CD4-positive, CD25-positive, alpha-beta regulatory T cell (primary cell): ENCODE measurements at places on chromosomes 1 and 21. TPM values are rescaled to one million over a fixed set of nuclear protein-coding genes. Genes with fewer than 3 reads are reported as not detected.

Gene PAQR6
- total RNA-seq = 3.7 TPM

Gene DDX20
- 16.0 TPM for total RNA-seq

Gene SPRR2F
- total RNA-seq = not detected

Gene FNDC7
- 0.20 TPM for total RNA-seq

Gene CFHR2
- not detected for total RNA-seq

Gene MPL
- 2.2 TPM for total RNA-seq

Gene CTPS1
- 42.5 TPM for total RNA-seq

Gene KIF17
- total RNA-seq = not detected

Gene NBPF4
- not detected for total RNA-seq

Gene FNDC5
- total RNA-seq = not detected

Gene PAFAH2
- 10.7 TPM for total RNA-seq

Gene CELA3B
- not detected for total RNA-seq

Gene SEC16B
- not detected for total RNA-seq

Gene PIK3R3
- 4.9 TPM for total RNA-seq

Gene MYOG
- not detected for total RNA-seq

Gene LHX8
- not detected for total RNA-seq

Gene PADI3
- total RNA-seq = not detected

Gene SLC25A34
- total RNA-seq = 1.8 TPM

- no peak for DNase-seq
These were observed 26.3 kb upstream of the CYP4B1 start for GRCh38 chr1:46772571-46772970.

DNA sequence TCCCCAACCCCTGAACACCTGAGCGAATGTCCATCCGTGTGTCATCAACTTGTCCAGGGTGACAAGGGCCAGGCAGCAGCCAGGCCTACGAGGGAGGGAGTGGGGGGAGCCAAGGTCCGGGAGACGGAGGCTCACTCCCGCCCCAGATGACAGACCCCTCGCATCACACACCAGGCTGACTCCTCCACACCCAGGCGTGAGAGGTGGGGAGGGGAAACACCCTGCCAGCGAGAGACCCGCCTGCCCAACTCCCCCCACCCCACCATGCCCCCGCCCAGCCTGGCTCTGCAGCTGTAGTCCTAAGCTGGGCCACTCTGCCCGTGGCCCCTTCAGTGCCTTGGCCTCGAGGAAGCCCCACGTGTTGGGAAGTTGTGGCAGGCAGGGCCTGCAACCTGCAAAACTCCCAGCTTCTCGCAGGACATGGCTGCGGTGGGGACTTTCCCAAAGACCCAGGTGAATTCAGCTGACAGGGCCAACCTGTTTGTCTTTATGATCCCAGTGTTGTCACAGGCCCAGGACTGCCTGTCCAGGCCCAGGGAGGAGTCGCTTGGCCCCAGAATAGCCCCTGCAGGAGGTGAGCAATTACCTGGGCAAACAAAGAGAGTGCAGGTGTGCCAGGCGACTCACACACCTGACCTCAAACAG, 62.9 kb downstream of the RIPK4 start:
- no peak for DNase-seq

GRCh38 chr1:4224684-4225467, 324.8 kb upstream of the C1orf174 start:
- no peak for DNase-seq

- no peak for DNase-seq
These were observed 127.3 kb upstream of the PLD5 start for GRCh38 chr1:242651817-242652216.

GRCh38 chr1:242139442-242139841, 140.5 kb upstream of the MAP1LC3C start:
- DNase-seq = no peak

DNA sequence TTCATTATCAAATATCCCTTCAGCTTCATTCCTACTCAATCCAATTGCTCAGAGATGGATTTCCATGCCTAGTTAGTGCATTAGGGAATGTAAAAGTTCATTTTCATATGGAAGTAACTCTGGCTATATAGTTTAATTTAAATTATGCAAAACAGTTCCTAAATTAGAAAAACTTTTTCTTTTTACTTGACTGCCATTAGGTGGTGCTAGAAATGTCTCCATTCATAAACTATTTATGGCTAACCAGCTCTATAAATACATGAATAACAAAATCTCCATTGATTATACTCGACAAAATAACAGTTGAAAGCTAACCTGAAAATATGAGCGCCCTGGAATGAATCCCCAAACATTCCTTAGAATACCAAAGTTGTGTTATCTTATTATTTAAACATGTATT, 311.4 kb downstream of the USH2A start:
- no peak for DNase-seq

DNA sequence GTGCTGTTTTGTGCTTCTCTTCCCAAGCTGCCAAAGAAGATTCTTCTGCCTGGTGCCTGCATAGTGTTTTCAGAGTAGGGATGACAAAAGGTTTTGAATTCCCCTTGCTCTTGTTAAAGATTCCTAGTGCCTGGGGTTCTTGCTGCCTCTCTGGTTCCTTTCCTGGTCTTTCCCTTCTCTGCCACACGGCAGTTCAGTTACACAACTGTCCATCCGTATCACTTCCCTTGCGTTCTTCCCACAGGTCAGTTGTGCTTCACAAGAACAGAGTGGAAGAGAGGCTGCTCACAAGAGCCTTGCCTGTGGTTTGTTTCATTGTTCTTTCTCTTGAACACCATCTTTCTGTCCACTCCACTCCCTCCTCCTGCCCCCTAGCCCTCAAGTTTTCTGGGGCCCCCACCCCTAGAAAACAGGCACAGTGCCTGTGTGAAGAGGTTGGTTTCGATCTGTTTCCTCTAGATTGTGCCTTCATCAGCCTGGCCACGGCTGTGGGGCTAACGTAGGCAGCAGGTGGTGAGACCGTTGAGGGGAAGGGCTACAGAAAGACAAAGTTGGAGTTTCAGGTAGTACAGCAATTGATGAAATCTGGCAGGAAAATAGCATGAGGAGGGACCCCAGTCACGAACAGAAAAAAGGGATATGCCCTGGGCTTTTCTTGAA, 5.8 kb downstream of the VASH2 start:
- no peak for DNase-seq

GRCh38 chr1:205610036-205610435, 21.8 kb downstream of the ELK4 start:
- no peak for DNase-seq

DNA sequence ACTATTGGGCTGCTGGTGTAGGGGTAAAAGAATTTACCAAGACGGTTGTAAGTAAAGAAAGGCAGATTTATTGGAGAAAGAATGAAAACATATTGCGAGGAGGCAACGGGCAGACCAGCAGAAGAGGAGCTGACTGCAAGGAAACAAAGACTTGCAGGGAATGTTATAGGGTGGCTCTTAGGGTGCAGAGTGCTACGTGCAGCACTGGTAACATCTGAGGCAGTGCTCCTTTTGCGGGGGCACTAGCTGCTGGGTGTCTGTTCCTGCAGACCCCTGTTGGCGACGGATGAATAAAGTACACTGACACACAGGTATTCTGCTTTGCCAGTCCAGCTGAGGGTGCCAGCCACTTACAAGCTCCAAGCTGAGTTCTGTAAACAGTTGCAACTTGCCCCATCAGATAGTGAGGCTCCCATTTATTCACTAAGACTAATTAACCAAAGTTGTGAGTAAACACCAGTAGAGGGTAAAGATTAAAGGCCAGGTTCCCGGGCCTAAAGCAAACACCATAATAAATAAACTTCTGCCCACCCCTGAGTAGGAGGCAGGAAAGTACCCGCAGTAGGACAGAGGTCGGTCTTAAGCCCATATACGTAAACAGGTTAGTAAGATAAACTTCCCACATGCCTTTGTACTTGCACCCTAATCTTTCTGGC, 140.2 kb upstream of the KCNK1 start:
- DNase-seq = no peak

- DNase-seq = no peak
These were observed 127.3 kb downstream of the HLCS start for GRCh38 chr21:36839123-36839522.

DNA sequence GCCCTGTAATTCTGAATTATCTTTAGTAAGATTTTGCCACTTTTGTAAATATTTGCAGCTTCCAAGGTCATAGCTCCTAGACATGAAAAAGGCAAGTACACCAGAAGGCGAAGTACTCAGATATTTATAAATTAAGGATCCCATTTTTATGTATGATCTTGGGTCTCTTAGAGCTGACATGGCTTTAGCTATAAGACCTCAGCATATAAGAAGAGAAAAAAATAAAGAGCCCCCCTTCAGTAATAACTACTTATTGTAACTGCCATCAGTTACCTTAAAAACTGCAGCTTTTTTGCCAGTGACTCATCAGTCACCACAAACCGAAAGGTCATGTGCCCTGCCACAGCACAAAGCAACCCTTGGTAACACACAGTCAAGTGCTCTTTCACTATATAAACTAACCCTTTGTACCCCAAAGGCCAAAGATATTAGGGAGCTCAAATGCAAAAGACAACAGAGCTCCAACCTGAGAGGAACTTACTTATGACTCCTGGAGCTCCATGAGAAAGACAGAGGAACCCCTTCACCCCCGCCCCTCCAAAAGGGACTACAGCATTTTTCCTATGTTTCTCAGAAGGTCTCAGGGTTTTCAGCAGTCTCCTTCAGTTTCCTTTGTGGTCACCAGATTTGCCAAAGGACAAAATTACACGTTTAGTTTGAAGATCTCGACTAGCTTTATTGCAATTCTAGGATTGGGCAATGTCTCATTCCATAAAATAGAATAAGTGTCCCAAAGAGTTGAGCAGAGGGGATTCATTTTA, 219.8 kb upstream of the DUSP10 start:
- DNase-seq = no peak

DNA sequence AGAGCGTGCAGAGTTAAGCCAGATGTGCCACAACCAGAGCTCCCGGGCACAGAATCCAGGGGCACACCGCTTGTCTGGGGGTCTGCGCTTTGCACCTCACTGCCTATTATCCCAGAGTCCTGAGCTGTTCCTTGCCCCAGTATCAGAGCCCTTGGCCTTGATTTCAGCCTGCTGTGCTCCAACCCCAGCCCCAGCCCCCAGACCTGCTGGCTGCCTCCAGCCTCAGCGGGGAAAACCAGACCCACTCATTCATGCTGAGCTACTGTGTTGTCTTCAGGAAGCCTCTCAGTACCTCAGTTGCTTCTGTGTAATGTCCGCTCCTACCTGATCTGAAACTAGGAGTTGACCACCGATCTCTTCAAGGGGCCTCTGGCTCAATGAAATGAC, 1.1 kb downstream of the IKBKE start:
- DNase-seq = no peak

- no peak for DNase-seq
These were observed 16.1 kb downstream of the CD101 start for GRCh38 chr1:117017648-117018047.

GRCh38 chr1:42008264-42008663, 89.5 kb upstream of the HIVEP3 start:
- no peak for DNase-seq

DNA sequence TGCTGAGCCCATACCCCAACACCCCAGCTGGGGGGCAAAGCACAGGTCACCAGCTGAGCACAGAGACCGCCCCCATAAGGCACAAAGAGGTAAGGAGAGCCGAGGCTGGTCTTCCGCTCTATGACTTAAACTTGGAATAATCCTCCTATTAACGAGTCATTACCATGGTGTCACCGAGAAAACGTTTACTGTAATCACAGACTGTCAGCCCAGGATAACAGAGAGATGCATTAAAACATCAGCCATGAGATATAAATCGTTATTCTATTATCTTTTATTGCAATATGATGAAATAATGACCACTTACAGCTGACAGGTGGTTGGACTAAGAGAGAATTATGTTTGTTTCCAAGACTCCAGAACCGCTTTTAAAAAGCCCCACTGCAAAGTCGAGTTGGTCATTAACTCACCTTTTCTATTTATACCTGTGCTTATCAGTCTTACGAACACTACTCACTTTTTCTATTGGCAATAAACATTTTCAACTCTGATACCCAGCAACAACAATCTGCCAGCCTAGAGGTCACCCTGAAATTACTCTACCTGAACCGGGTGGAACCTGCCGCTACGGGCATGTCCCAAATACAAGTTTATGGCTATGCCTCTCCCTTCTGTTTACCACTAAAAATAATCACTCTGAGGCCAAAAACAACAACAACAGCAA, 21.5 kb downstream of the NPHP4 start:
- no peak for DNase-seq

DNA sequence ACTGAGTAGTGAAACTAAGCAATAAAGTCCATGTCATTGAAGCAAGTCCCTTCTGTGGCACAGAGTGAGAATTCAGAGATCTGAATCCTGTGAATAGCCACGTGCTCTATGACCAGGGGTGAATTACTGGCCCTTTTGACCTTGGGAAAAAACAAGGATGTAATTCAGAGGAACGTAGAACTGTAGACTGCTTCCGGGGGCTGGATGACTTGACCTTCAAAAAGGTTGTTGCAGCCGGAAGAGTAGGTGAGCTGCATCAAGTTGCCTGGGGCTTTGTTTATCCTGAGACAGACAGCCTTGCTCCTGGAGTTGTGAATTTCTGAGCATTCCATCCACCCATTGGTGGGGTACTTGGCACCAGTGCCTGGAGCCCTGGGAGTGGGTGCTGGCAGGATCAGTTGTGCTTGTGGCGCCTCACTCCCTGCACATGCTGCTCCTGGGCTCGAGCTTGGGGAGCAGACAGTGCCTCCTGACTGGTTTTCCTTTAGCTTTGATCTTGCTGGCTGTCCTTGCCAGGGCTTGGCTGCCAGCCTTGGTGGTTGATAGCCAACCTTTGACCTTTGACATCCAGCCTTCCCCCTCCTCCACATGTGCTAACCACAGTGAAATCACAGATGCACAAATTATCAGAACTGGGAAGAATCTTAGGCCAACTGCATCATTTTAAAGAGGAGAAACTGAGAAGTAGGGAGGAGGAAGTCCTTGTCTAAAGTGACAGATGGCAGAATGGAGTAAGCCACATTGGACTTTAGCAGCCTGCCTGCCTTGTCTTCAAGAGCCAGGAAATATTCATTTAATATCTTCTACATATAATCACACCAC, 16.2 kb upstream of the MYOG start:
- no peak for DNase-seq

- no peak for DNase-seq
These were observed 233 bp downstream of the ADAMTS5 start for GRCh38 chr21:26966649-26967061.

- no peak for DNase-seq
These were observed 12.7 kb upstream of the GADD45A start for GRCh38 chr1:67672260-67672803.

GRCh38 chr21:25461725-25462124, 145.6 kb downstream of the MRPL39 start:
- DNase-seq = no peak

DNA sequence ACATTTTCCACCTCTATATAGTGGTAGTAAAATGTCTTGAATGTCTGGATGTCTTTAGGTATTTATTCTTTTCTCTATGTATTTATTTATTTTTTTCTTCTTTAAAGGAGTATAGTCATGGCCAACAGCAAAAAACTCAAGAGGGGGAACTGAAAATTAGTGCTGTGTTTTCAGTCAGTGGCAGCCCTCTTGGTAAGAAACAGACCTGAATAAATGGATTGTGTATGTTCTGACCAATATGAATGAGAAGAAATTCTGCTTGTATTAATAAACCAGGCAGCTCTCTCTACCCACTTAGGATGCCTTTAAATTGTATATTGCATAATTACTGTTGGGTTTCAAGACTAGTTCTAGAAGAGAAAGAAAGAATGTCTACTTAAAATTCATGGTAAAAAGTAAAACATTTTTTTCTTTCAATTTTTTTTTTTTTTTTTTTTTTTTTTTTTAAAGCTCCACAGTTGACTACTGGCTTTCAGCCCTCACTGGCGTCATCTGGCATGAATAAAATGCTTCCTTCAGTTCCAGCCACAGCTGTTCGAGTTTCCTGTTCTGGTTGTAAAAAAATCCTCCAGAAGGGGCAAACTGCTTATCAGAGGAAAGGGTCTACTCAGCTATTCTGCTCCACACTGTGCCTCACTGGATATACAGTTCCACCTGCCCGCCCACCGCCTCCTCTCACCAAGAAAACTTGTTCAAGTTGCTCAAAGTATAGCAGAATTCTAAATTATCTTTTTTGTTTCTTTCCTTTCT, 101.6 kb downstream of the ZMYM4 start:
- DNase-seq = no peak
